ENCODE measurements at places on chromosomes 12 and 14.
A peak's percentile ranks its signal among the peaks of the same experiment; 100 is the strongest.

- no peak for DNase-seq
Measured at GRCh38 chr14:46279776-46280175, 371.8 kb downstream of the RPL10L start.

DNA sequence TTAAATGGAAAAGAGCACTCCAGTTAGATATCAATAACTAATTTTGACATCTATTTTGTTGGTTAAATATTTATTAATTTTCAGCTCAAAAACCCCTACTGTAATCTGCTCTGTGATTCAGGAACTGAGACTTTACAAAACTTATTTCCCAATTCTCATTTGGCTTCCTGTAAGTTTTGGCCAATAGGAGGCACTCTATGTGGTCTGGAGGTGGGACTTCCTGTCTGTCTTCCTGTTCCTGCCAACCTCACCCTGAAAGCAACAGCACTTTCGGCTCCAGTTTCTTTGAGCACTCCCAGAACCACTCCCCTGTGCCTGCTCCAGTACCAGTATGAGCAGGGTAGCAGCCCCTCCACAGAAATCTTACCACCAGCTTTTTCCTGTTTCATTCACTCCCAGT lies 1027.0 kb downstream of the VRK1 start:
- no peak for DNase-seq

- DNase-seq: no peak
Measured at GRCh38 chr12:22974865-22975264, 349.9 kb downstream of the ETNK1 start.

- DNase-seq: peak; percentile 11
Measured at GRCh38 chr14:34872822-34873588, 2.2 kb downstream of the BAZ1A start.

- no peak for DNase-seq
Measured at GRCh38 chr12:106841510-106842302, 67.2 kb downstream of the RIC8B start.

DNA sequence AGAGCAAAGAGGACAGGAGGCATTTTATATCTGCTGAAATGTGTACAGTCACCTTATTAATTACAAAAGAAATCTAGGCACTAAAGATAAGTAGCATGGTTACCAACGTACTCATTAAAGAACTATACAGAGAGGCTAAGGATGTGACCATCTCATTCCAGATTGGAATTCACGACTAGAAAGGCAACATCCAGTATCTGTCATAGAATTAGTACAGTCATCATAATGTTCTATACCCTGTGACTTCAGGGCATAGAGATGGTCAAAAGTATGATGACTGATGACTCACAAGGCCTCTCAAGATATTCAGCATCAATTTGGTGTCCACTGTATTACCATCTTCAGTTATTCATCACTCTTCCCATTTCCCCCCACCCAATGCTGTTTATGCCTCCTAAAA lies 144.0 kb upstream of the PLEKHG7 start:
- no peak for DNase-seq

DNA sequence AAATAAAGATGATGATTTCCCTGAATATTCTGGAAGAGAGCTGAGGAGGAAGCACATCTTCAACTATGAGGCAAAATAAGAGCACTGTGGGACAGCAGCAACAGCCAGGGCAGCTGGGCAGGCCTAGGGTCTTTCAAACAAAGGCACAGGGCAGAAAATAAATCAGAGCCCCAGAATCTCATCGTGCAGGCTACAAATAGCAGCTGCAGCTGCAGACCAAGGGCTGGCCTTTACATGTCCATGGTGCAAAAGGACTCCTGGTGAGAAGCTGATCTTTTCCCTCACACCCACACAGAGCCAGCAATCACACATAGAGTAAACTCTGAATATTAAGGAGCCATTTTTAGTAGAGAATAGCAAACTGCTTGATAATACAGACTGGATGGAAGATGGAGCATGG lies 13.6 kb upstream of the MYBPC1 start:
- DNase-seq: no peak

- no peak for DNase-seq
Measured at GRCh38 chr14:51185754-51186153, 54.3 kb upstream of the TMX1 start.

DNA sequence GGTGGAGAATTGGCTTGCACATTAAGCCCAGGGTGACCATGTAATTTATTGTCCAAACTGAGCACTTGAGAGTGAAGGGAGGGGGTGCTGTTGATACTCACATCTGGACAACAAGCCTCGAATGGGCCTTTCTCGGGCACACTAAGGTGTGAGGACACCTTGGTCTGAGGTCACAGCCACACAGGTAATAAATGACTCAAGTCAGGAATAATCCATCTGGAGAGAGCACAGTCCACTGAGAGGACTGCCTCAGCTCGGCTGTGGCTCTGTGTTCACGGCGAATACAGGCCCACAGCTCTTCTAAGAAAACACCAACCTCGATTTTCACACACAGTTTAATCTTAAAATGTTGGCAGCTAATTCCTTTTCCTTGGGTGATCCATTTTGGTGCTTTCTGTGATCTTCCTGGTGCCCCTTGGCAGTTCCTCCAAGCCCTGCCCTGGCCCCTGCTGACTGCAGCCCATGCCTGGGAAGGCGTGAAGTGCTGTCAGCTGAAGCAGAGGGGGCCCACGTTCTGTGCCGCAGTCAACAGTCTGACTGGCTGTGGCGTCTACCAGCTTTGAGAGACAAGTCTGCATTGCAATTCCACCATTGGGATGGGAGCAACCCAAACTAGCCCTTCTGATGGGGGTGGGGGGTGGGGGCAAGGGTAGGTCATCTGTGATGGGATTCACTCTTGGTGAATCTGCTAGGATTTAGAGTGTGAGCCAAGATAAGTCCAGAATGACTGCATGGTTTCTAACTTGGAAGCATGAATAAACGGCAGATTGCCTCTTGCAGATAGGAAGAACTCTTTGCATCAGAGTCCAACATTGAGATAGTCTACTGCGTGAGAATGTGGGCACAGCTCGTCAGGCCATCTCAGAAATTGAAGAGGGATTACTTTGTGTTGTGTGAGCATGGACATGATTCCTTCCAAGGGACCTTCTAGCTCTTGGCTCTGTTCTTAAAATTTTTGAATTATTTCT lies 42.8 kb downstream of the ZNF664 start:
- no peak for DNase-seq

DNA sequence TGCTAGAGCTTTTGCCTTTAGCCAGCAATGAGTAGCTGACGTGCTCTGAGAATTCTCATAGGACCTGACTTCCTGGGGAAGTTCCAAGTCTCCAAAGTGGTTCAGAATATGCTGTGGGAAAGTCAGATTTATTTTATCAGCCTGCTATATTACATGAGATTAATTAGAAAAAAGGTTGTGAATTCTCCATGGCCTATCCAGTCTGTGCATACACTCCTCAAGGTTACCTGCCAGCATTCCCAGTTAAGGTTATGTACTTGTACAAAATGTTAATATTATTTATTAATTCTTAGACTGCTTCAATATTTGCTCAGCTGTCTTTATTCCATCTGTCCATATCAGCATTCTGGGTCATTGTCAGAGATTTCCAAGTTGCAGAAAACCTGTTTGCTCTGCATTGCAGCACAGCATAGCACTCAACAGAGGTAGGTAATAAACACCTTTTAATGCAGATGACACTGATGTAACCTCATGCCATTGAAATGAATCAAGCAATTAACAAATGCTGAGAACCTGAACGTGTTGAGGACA lies 2.7 kb upstream of the SEL1L start:
- no peak for DNase-seq

GRCh38 chr12:127295630-127296029 lies 971.3 kb upstream of the TMEM132C start:
- no peak for DNase-seq

- DNase-seq: no peak
Measured at GRCh38 chr12:62613081-62613480, 146.5 kb downstream of the MON2 start.
